ENCODE measurements at places on chromosomes 1 and 21.

DNA sequence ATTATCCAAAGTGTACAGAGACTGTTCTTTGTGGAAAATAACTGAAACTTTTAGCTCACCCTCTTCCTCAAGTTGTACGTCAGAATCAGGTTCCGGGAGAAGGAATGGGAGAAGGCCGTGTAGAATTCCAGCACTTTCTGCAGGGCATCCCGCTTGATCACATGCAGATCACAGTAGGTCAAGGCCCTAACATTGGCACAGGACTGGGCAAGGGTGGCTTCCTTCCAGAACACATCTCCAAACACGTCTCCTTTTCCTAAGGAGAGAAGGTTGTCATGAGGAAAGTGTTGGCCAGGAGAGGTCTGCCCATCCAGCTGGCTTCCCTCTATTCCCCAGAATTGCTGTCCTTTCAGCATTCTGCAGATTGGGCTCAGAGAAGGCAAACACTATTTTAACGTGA is 358.7 kb downstream of the KCNH1 start:
- DNase-seq: no peak

GRCh38 chr1:228756457-228756856 is 21.2 kb downstream of the RHOU start:
- DNase-seq: no peak

DNA sequence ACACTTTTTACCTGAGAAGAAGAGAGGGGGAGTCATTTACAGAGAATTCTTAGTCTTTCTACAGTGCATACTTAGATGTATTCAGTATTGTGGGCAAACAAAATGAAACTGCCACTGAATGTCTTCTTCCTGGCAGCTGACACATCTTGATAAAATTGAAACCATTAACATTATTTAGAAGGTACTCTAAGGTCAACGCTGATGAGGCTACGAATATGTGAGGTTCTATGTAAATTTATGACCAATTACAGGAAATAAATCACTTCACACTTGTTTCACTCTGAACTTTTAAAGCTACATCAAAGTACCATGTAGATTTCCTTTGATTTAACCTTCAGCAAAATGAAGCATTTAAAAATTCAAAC is 51.3 kb upstream of the GFI1 start:
- DNase-seq: peak; percentile 65

DNA sequence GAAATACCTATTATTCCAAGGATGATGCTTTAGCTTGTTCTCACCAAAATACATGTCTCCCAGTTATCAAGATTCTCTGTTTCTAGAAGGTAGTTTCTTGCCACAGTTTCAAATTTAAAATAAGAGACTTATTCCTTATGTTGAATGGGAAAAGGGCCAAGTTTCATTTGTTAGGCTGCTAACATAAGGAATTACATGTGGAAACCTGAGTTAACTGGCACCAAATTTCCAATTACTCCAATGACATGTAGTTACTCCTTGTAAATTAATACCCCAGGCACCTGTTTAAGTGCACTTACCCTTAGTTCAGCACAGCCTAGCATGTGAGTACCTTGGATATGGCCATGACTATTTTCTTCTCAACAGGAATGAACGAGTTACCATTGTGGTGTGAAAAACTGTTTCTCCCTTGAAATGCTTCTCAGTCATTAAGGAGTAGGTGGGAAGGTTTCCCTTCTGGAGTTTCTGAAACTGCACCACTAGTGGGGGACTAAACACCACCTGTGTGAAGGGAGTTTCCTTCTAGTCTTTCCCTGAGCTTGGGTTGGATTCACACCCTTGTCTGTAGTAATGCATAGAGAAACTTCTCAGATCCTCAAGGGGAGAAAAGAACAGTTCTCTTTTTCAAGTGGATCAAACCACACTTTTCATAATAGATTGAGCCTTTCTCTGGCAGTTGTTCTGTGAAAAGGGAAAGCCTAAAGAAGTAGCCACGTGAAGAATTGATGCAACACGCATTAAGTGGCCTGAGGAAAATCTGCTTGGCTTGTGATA is 32.3 kb upstream of the LRRC8C start:
- no peak for DNase-seq
